ENCODE measurements at places on chromosomes 7 and 10.

GRCh38 chr10:113736576-113736975 lies 14.9 kb upstream of the PLEKHS1 start:
- no peak for DNase-seq

GRCh38 chr7:50591480-50592438 lies 26.6 kb upstream of the DDC start:
- peak; percentile 80 for DNase-seq

DNA sequence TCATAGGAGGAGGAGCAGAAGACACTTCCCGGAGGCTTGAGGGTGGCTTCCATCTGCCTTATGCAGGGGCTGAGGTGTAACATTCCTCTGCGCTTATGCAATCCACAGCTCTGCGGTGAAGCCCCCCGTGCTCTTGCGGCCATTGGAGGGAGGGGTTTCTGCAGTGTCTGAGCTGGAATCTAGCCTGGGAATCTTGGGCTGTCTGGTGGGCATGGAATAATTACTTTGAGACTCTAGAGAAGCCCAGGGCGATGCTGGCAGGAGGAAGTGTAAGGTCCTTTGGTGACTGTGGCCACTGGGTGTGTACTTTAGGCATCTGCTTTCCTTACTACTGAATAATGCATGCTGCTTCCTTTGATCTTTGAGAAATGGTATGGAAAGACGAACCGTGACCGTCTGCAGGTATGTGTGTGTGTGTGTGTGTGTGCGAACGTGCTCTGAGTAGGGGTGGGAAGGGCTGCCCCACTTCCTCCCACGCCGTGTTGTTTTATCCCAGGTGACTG lies 181.0 kb downstream of the PRPF18 start:
- no peak for DNase-seq

GRCh38 chr7:105011141-105011830 lies 2.7 kb upstream of the KMT2E start:
- no peak for DNase-seq

- DNase-seq: no peak
Observed at GRCh38 chr10:26311383-26311940, 94.9 kb downstream of the GAD2 start.

All from COR-L47 (cell line).